Chondrocyte (in vitro differentiated cells): ENCODE measurements at places on chromosomes 4 and X. TPM values are rescaled to one million over a fixed set of nuclear protein-coding genes. Genes with fewer than 3 reads are reported as not detected.
A peak's percentile ranks its signal among the peaks of the same experiment; 100 is the strongest.

- no peaks in the 10 kb centered on the region for H3K27me3 ChIP-seq
- no peak overlapping the region for H3K27ac ChIP-seq
- H3K4me1 ChIP-seq: peaks cover 6% of the 10 kb centered on the region
- H3K4me3 ChIP-seq: no peak overlapping the region
- DNase-seq: no peak
- no peaks in the 10 kb centered on the region for H3K36me3 ChIP-seq
These were observed 165.1 kb upstream of the PPARGC1A start for GRCh38 chr4:24054910-24055309.

DNA sequence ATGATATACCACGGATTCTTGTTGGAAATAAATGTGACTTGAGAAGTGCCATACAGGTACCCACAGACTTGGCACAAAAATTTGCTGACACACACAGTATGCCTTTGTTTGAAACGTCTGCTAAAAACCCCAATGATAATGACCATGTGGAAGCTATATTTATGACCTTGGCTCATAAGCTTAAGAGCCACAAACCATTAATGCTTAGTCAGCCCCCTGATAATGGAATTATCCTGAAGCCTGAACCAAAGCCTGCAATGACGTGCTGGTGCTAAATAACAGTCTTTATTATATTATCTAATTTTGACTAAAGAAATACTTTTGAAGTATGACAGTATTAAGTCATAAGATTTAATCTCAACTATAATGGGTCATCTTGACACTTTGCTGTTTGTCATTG is 18.9 kb downstream of the RAB33B start:
- H3K27ac ChIP-seq: no peak overlapping the region
- peaks cover 27% of the 10 kb centered on the region for H3K4me1 ChIP-seq
- H3K4me3 ChIP-seq: no peak overlapping the region
- H3K27me3 ChIP-seq: no peaks in the 10 kb centered on the region
- H3K36me3 ChIP-seq: peaks cover 18% of the 10 kb centered on the region
- no peak for DNase-seq

- H3K27me3 ChIP-seq: no peaks in the 10 kb centered on the region
- no peak for DNase-seq
- no peak overlapping the region for H3K4me3 ChIP-seq
- H3K4me1 ChIP-seq: peaks cover 13% of the 10 kb centered on the region
These were observed 19.7 kb downstream of the OCRL start for GRCh38 chrX:129559783-129560182.

Gene SORBS2
- total RNA-seq: 41.8 to 105 TPM (median 104 TPM) in 3 replicates

GRCh38 chr4:40755616-40756015 is 5.9 kb downstream of the NSUN7 start:
- H3K4me1 ChIP-seq: peaks cover 11% of the 10 kb centered on the region
- H3K36me3 ChIP-seq: peaks cover 2% of the 10 kb centered on the region
- no peak overlapping the region for H3K4me3 ChIP-seq
- no peak overlapping the region for H3K27ac ChIP-seq

- peak overlapping the region; percentile 63 for H3K4me3 ChIP-seq
- H3K27ac ChIP-seq: no peak overlapping the region
- peaks cover 10% of the 10 kb centered on the region for H3K4me1 ChIP-seq
- H3K36me3 ChIP-seq: no peaks in the 10 kb centered on the region
- no peaks in the 10 kb centered on the region for H3K27me3 ChIP-seq
- no peak for DNase-seq
These were observed 14.1 kb upstream of the SEC24D start for GRCh38 chr4:118849867-118850487.

DNA sequence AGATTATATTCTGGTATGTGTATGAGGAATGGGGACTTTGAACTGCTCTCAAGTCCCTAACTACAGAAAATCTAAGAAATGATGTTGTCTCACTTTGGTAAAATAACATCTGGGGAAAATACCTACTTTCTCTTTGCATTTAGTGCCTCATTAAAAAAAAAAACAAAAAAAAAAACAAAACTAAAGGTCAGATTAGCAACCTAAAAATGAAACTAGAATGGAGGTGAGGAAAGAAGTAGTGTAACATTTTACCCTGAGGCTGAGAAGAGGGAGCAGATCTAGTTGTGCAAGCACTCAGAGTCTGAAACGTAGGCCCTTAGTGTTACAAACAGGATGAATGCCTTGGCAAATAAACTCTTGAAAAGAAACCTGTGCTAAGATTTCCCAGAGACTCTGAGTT is 56.0 kb downstream of the VGLL1 start:
- no peak for DNase-seq
- no peaks in the 10 kb centered on the region for H3K36me3 ChIP-seq
- H3K27ac ChIP-seq: no peak overlapping the region
- H3K4me1 ChIP-seq: no peaks in the 10 kb centered on the region

GRCh38 chrX:120625371-120625770 is 4.5 kb downstream of the C1GALT1C1 start:
- H3K27ac ChIP-seq: no peak overlapping the region
- H3K4me3 ChIP-seq: no peak overlapping the region
- no peaks in the 10 kb centered on the region for H3K36me3 ChIP-seq
- no peaks in the 10 kb centered on the region for H3K27me3 ChIP-seq
- DNase-seq: no peak

GRCh38 chrX:84690228-84690627 is 188.0 kb upstream of the HDX start:
- DNase-seq: no peak
- H3K36me3 ChIP-seq: no peaks in the 10 kb centered on the region
- no peak overlapping the region for H3K27ac ChIP-seq

DNA sequence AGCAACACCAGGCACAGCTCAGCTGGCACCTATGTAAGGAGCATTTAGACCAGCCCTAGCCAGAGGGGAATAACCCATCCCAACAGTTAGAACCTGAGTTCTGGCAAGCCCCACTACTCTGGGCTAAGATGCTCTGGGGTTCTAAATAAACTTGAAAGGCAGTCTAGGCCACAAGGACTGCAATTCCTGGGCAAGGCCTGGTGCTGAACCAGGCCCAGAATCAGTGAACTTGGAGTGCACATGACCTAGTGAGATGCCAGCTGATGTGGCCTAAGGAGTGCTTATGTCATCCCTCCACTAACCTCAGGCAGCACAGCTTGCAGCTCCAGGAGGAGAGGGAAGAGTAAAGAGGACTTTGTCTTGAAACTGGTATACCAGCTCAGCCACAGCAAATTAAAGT is 7.6 kb upstream of the PRRG3 start:
- peaks cover 1% of the 10 kb centered on the region for H3K27me3 ChIP-seq
- no peak for DNase-seq
- H3K4me3 ChIP-seq: no peak overlapping the region
- H3K36me3 ChIP-seq: no peaks in the 10 kb centered on the region

GRCh38 chrX:132836471-132836870 is 122.0 kb downstream of the HS6ST2 start:
- H3K4me3 ChIP-seq: no peak overlapping the region
- H3K4me1 ChIP-seq: peaks cover 18% of the 10 kb centered on the region
- no peaks in the 10 kb centered on the region for H3K36me3 ChIP-seq
- DNase-seq: no peak
